ENCODE measurements at places on chromosomes 16 and 17.

DNA sequence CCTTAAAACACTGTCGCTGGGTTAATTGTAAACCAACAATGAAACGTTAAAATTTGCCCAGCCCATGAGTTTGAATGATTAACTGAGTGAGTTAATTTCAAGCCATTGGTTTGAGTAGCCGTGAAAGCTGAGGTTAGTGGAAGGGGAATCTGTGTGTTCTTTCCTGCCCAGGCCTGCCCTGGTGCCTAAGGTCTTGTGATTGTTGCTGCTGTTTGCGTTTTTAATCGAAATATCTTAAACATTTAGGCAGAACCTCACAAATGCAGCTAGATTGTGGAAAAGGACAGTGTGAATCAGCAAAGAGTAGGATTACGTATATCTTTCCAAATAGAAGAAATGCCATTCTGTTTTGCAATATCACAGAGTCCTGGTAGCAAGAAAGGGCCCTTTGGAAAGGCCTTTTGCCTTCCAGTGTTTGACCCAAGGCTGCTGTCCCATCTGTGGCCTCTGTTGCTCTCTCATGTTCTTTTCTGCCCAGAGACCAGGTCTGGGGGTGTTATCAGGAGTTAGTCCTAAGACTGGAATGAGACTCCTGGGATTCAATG is 113.8 kb downstream of the MSI2 start:
- DNase-seq: peak; percentile 75

DNA sequence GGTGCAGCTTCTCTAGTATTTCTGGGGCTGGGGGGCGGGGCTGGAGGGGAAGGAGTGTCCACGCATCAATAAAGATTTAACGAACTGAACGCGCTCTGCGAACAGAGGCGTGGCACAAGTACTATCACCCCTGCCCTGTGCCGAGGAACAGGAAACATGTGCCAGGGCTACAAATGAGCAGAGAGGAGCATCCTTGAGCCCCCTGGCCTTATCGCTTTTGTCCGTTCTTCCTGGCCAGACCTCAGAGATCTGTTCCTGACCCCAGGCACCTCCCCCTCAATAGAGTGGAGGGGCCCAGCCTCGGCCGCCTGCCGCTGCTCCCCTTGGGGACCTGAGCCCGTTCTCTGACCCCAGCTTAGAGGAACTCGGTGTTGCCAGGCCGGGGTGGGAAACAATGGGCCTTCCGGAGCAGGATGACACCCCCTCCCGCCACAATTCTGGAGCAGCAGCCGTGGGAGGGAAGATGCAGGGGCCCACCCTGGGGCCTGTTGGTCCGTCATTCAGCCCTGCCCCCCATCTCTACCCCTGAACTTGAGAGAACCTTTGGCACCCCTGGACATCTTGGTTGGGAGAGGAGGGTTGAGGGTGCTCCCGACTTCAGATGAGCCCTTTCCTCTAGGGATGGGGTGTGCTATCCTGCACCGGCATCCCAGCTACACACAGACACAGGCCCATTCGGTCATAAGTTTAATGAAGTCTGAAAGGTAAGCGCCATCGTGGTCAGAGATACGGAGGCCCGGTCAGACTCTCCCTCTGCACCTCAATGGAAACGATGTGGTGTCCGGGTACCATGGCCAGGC is 1.1 kb downstream of the NAA38 start:
- peak; percentile 69 for DNase-seq

- no peak for DNase-seq
Observed at GRCh38 chr17:74274060-74274708, at the start of gene DNAI2. DNAI2 (plus strand) TSS chr17:74274234; CDS start chr17:74281818, 7,584 bp downstream.

GRCh38 chr17:66965801-66966262 is 1.3 kb downstream of the CACNG4 start:
- DNase-seq: peak; percentile 79

- no peak for DNase-seq
Observed at GRCh38 chr16:21274172-21274726, 3.8 kb downstream of the CRYM start.

DNA sequence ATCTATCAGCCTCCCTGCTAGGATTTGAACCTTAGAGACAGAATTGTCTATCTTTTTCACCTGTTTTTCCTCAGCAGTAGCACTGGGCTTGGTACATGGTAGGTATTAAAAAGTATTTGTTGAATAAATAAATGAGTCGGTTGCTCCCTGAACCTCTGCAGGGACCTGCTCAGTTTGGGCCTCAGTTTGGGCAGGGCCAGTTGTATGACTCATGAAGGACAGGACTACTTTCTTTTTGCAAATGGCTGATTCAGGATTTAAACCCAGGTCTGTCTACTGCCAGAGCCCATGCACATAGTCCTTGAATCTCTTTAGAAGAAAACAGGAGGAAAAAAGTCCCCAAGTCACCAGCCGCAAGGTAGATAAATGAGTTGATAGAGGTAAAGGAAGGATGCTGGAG is 3.1 kb downstream of the MMP2 start:
- DNase-seq: no peak

GRCh38 chr16:71883849-71884638 is at the start of gene ZNF821:
ZNF821 (minus strand) TSS chr16:71884182; CDS start chr16:71879946, 4,236 bp downstream.
- DNase-seq: peak; percentile 89

GRCh38 chr16:85722128-85722893 is 28.6 kb downstream of the C16orf74 start:
- DNase-seq: no peak

DNA sequence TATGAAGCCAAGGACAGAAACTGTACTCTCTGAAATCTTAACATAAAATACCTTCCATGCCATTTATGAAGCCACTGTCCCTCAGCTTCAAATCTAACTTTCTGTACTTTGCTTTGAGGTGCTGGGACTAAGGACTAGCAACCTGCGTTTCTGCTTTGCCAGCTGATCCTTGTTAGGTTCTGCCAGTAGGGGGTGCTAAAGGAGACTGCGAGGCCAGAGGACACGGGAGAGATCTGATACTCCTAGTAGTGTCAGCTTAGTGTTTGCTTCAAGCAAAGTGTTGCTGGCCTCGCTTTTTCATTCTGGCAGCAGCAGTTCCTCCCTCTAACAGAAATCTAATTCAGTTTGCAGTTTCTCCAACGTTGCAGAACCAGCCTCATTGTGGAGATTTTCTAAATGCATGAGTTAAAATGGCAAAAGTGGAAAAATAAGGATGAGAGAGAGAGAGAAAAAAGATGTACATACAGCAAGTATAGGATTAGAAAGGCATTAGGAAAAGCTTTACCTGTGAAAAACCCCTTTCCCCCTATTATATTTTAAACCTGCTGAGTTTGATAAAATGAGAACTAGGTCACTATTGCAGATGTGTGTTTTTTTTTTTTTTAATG is 297.5 kb downstream of the CA10 start:
- peak; percentile 88 for DNase-seq

DNA sequence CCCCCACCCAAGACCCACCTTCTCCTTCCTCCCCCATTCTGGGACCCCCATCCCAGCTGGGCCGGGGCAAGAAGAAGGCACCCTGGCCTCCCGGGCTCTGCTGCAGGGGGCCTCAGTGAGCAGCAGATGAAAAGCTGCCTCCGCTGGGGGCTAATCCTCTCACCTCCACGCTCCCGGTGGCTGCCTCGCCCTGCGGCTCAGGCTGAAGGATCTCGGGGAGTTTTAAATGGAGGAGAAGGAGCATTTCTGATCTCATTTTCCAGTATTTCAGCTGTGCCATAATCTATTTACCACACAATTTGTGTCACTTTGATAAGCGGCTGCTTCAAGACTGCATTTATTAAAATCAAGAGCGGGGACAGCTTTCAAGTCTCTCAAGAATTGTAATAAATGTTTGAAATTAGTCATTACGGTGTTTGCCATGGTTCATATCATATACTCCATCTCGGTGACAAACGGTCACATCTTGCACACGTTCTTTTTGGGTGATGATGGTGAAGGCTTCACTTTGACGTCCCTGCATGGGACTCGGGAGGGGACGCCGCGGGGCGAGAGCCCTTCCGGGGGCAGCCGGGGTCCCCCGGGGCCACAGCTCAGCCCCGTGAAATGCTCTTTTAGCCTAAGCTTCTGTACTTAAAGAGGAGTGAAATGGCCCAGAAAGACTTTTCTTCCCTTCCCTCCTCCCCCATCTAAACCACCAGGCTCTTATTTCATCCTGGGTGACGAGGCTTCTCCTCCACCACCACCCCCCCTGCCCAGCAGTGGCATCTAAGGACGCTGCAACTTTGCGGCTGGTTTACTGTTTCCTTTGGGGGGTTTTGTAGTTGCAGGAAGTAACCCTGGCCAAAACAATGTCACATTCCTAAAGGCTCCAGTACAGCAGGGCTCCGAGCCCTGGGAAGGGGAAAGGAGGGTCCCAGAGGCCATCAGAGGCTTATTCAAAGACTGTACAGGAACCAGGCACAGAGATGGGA is 313.1 kb upstream of the TNRC6C start:
- peak; percentile 58 for DNase-seq

All from islet precursor cell (in vitro differentiated cells).